ENCODE measurements at places on chromosomes 7 and 10. TPM values are rescaled to one million over a fixed set of nuclear protein-coding genes. Genes with fewer than 3 reads are reported as not detected.

SNCG gene
- total RNA-seq, result 12.1 TPM

GRCh38 chr7:85156661-85157208 lies 30.1 kb downstream of the SEMA3D start:
- no peak for DNase-seq

DNA sequence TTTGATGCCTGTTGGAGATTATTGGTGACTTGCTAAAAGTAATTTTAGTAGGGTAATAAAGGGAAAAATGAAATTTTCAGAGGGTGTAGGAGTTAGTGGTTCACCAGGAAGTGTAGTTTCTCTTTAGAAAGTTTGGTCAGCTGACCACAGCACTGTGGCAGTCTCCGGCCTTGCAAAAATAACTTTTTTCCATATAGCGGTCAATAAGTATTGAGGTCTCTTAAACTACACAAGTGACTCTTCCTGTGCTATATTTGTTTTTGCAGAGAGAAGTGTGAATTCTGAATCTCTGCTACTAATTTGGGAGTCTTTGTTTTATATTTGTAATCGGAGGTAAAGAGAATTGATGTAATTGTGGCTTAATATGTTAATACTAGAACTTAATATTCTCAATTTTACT lies 24.3 kb downstream of the PTPN12 start:
- no peak for DNase-seq

- no peak for DNase-seq
Measured at GRCh38 chr7:4177001-4177400, 505.1 kb upstream of the FOXK1 start.

- DNase-seq, result no peak
Measured at GRCh38 chr7:8126601-8127167, 135.3 kb downstream of the ICA1 start.

DNA sequence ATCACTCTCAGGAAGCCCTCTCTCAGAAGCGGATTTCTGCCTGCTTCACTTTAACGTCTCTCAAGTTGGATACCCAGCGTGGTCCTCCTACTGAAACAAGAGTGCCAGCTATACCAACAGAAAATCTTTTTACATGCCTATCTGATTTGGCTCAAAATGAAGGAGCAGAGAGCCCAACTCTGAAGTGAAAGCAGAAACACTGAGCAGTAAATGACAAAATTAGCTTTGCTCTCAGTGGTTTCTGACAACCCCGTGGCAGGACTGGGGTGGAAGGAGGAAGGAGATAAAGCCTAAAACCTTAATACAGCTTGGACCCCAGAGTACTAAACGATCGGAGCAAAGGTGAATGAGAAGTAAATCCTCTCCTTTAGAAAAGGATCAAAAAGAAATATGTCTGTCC lies 25.1 kb upstream of the GPR37 start:
- DNase-seq, result no peak

GRCh38 chr7:7323352-7323751 lies 141.0 kb downstream of the C1GALT1 start:
- no peak for DNase-seq

TACR2 gene
- total RNA-seq, result 0.07 TPM

DNA sequence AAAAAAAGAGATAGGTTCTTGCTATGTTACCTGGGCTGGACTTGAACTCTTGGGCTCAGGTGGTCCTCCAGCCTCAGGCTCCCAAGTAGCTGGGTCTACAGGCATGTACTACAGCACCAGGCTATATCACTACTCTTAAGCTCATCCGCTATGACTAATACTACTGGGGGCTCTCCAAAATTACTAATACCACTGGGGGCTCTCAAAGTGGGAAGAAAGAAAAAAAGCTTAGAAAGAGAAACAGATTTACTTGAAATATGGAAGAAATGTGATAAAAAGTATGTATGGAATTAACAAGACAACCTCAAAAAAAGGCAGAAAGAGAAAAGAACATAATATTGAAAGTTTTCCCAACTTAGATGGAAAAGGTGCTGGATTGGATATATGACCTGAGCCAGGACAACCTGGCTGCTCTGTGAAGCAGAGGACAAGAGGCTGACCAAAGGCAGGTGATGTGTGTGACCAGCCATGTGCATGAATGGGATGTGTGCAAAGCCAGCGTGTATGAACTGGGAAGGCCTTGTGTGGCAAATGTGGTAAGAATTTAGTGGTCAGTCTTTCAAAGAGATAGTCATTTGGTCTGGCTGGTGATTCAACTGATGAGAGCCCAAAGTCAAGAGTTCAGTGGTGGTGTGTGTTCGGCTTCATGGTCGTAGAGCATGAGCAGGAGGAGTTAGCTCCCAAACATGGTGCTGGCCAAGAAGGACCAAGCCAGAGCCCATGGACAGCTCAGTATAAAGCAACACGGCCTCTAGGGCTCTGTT lies 232.4 kb upstream of the KLF14 start:
- no peak for DNase-seq

CREB3L2 gene
- total RNA-seq, result 33.9 TPM

GIMAP4 gene
- total RNA-seq, result 1.8 TPM

ZNF212 gene
- 4.6 TPM for total RNA-seq

DNA sequence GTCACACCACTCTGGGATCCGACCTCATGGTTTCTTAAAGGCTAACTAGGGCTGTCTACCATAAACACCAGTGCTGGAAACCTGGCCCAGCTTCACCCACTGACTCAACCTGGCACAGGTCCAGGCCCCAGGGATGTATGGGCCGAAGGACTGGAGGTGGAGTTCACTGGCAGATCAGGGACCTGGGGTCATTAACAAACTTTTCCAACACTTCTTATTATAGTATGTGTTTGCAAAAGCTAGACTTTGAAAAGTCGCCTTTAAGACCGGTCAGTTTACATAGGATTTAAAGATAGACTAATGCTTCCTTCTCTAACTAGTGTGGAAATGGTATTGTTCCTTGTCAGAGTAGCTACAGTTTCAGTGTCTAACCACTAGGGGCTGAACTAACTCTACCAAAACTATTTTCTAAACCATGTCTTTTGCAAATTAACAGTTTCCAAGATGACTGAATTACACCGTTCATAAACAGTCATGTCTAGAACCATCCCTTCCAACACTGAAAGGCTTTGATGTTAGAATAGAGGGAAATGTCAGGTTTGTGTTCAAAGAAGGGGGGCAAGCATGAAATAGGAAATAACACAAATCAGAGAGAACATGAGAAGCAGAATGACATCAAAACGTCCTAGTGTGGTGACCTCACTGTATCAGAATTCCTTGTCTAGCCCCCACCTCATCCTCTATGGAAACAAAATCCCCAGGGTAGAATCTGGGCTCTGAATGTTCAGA lies 29.7 kb downstream of the STN1 start:
- peak; percentile 88 for DNase-seq

DNA sequence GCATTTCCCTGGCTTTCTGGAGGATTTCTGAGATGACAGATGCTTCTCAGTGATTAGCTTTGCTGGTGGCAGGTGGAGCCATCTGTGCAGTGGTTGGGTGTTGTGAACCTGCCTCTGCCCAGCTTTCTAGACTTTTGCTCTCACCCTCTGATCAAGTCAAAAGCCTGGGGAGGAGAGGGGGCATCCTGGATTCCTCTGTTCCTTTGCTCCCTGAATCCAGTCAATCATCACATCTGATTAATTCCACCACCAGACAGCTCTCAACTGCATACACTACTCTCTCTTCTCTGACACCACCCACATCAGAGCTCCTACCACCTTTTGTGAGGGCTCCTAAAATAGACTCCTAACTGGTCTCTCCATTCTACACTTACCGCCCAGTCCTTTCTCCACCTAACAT lies 283.5 kb downstream of the WDR11 start:
- DNase-seq, result no peak

DNA sequence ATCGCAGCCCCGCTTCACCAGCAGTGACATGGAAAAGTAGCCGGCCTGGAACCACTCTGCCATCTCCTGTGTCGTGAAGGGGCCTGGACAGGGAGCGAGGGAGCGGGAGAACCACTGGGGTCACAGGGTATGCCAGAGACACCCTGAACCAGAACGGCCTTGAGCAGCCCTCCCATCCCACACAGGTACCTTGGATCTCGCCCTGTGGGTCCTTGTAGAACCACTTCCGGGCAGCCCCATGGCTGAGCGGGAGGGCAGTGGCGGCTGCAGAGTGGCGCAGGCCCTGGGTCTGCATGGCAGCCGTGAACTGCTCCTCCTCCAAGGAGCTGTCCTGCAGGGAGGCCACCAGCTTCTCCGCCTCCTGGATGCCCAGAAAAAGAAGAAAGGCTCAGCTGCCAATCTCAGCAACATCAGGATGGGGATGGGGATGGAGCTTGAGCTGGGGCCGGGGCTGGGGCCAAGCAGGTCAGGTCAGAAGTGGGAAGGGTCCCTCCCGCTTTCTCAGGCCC lies 9.5 kb downstream of the GIGYF1 start:
- DNase-seq, result peak; percentile 5

DNA sequence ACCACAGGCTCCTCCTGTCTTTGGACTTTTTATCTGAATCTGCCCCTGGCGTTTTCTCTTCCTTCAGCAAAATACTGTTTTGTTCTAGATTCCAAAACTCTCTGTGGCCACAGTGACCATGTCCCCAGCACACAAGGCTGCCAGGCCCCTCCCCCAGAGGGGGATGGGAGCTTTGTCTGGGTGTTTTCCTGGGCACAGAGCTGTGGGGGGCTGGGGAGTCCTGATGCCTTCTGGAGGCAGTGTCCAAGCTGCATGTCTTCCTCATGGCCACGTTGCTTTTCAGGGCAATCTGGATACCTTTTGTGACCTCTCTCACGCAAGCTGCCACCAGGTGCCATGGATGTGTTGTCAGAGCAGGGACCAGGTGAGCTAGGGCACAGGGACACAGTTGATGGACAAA lies 26.2 kb downstream of the ANTXRL start:
- no peak for DNase-seq

DNA sequence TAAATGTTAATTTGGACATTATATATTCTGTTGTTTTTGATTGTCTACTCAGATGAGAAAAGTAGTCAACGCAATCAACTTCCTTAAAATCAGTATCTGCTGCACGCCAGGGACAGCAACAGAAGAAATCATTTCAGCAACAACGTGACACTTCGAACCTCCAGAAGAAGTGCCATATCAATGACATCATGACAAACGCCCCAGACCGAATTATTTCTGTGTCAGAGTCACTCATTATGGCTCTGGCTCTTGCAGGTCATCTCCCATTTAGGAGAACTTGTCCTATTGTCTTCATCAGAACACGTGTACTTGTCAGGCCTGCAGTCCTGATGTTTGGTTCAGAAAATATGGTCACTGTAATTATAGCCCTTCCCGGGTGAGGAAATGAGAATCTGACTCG lies 276.3 kb downstream of the ADARB2 start:
- no peak for DNase-seq

- DNase-seq, result peak; percentile 60
Measured at GRCh38 chr7:36972140-36972518, 247.8 kb upstream of the AOAH start.

ZNF680 gene
- total RNA-seq, result not detected

CCNY gene
- 51.1 TPM for total RNA-seq

- DNase-seq, result no peak
Measured at GRCh38 chr10:35211390-35211789, 84.7 kb downstream of the CREM start.

DNA sequence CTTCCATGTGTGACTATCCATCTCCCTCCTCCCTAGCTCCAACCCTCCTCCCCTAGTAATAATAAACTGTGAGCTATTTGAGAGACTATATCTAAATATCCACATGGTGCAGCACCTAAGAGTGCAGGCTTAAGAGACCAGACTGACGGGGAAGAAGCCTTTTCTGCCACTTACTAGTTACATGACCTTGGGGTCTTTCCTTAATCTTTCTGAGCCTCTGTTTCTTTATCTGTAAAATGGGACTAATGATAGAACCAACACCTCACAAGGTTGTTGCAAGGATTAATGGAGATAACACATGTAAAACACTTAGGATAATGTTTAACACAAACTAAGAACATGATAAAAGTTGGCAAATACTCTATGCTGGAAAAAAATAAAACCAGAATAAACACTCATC lies 37.1 kb upstream of the FBXW4 start:
- no peak for DNase-seq

TRIM73 gene
- total RNA-seq, result 0.72 TPM

GRCh38 chr10:28734938-28735759 lies 57.8 kb downstream of the BAMBI start:
- peak; percentile 80 for DNase-seq

DNA sequence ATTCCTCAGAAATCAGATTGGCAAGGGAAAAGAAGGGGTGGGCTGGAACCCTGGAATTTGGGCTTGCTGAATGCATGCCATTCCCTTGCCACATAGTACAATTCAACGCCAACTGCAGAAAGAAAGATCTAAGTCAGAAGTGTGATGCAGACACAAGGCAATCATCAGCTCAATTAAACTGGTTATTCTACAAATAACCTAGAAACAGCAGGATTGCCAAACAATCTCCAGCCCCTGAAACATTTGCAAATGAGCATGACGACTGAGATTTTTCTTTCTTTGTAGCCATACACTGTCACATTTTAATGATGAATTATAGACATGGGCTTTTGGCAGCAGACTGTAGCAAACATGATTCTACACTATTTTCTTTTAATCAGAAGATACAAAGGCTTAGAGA lies 16.5 kb upstream of the CREB5 start:
- DNase-seq, result no peak

PLCE1 gene
- total RNA-seq, result 10.8 TPM

ABCA13 gene
- total RNA-seq, result 2.0 TPM

GRCh38 chr10:47453141-47454007 lies 30.5 kb downstream of the ANXA8 start:
- peak; percentile 5 for DNase-seq

DNA sequence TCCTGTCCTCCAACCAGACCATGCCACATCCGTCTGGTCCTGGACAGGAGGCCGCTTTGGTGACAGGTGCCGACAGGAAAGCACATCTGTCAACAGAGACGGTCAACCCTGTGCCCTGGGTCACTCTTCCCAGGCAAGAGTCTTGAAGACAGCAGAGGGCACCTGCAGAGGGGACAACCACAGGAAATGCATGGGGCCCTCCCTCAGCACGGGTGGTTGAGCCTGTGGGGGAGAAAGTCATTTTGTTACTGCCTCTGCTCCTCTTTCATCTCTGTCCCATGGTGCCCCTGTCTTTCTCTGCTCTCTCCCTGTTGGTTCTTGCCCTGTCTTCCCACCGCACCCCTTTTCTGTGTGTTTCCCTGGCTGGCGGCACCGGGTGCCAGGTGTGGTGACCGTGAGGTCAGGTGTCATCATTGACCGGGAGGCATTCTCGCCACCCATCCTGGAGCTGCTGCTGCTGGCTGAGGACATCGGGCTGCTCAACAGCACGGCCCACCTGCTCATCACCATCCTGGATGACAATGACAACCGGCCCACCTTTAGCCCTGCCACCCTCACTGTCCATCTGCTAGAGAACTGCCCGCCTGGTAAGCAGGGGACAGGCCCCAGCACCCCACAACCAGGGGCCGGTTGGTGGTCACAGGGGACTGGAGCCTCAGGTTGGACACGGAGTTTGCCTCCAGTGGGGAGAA lies 17.6 kb upstream of the VSIR start:
- DNase-seq, result no peak

- DNase-seq, result no peak
Measured at GRCh38 chr10:558891-559766, 130.3 kb downstream of the DIP2C start.

DNA sequence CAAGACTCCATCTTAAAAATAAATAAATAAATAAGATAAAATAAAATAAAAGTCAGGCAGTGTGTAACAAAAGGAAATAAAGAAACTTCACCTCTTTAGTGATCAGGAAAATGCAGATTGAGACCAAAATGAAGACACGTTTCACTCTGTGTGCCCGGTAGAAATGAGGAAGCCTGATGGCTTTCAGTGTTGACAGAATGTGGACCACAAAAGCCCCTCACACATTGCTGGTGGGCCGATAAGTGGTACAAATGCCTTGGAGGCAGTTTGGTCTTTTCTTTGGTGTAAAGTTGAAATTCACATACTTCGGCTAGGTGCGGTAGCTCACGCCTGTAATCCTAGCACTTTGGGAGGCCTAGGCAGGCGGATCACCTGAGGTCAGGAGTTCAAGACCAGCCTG lies 44.5 kb upstream of the PFKFB3 start:
- DNase-seq, result no peak

- DNase-seq, result no peak
Measured at GRCh38 chr7:29946428-29947186, 43.0 kb downstream of the SCRN1 start.
